ENCODE measurements at places on chromosomes 6 and 20.

DNA sequence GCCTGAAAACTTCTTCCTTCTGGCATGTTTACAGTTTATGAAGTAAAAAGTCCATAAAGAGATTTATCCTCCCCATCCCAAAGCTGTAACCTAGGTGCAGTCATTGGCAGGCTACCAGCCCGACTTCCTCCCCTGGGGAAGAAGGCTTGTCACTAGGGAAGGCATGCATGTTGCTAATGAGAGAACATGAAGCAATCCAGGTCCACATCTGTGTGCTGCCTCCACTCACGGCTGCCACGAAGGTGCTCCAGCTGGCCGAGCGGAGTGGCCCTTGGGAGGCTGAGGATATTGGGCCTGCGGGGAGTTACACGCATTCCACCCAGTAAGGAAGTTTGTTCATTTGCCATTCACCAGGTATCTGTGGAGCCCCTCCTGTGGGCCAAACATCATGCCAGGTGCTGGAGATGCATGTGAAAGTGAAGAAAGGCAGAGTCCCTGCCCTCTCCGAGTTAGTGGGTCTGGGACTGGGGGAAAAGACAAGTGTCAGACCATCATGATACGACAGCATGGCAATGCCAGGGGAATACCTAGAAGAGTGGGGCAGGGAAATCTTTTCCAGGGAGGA, 257.0 kb downstream of the NRN1 start:
- DNase-seq = no peak

- DNase-seq = no peak
Observed at GRCh38 chr20:7348253-7348652, 580.8 kb downstream of the BMP2 start.

DNA sequence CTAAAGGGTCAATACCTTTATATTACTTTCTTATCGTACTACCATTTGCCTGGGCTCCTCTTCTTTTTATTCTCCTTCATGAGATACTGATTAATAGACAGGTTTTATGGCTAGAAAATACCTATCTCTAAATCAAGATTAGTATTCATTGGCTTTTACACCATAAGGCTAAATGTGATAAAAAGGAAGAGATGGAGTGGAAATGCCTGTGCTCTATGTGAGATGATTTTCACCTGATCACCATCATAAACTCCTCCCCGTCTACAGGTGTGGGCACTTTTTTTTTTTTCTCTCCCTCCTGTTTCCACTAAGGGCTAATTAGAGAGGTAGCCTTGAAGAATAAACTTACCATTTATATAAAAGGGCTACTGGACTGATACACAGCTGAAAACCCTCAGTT, at the start of gene GLYATL3:
GLYATL3 (plus strand) TSS at position 301 of the 400 bp plus-strand sequence. CDS start 12,068 bp downstream, outside the sequence.
- no peak for DNase-seq

GRCh38 chr6:33136310-33136900, 55.9 kb downstream of the COL11A2 start:
- DNase-seq = no peak

DNA sequence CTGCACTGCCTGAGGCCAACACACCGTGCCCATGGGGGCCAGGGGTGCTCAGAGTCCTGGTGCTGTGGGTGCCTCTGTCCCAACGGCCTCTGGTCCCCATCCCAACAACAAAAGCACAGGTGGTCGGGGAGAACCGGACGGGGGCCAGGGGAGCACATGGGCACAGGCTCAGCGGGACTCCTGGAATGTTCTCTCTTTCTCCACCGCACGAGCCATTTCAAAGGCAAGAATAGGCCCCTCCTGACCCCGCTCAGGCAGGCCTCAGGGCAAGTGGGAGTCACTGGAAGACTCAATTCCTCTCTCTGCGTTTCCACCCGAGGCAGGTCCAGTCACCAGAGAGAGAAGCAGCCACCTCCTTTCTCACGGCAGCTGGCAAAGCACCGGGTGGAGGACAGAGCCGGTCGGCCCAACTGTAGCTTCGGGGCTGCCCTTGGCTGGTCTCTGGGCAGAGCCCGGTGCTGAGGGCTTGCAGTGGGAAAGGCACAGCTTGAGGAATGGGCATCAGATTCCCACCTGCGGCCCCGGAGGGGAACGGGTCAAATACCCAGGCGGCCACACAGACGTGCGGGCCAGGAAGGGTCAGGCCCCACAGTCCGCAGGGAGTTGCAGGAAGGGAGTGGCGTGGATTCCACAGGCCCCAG, 55.2 kb downstream of the KCNQ2 start:
- no peak for DNase-seq

Data from NCI-H748 treated with DMSO at 0.1 percent for 48 hours (cell line).